ENCODE measurements at places on chromosomes 5 and 9.

DNA sequence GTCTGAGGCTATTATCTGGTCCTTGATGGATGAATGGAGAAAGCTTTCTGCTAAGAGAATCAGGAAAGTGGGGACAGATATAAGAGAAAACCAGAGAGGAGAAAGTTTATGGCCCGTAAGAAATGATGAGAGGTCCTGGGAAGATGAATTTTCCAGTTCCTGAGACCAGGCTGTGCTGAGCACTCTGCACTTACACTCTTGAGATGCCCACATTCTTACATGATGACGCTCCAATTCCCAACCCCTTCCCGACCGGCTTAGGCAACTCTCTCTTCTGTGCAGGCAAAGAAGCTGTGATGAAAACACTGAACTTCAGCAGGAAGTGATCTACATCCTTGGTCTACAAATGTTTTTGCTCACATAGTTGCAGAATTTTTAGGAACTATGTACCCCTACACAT is 417.0 kb downstream of the ARHGEF28 start:
- no peak for DNase-seq

DNA sequence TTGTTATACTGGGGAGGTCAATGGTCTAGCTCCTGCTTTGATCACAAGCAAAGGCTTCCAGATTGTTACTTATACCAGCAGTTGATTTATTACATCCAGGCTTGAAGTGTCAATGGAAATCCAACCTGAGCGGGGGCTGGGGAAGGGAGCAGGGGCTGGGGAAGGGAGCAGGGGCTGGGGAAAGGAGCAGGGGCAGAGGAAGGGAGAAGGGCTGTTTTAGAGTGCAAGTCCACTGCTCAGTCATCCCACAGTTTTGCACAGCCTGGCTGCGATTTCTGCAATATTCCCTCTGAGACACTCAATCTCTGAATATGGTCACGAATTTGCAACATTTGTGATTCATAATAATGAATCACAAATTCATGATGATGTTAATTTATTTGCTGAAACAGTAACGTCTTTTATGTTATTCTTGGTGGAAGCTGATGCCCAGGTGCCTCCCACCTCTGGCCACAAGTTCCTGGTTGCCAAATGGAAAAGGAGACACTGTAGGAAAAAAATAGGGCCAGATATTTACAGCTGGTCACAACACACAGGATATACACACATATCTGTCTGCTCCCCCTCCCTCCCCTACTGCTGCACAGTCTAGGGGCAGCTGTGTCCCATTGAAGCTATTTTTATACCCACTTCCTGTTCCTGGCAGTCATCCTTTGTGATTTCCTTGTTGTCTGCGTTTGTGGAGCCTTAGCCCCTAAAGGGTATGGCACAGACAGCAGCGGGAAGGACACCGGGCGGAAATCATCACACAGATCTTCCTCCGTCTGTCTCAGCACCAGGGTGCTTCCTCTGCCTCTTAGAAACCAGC is 325.1 kb downstream of the GADD45G start:
- DNase-seq: no peak

GRCh38 chr9:114155995-114156656 is 789 bp downstream of the COL27A1 start:
- no peak for DNase-seq

DNA sequence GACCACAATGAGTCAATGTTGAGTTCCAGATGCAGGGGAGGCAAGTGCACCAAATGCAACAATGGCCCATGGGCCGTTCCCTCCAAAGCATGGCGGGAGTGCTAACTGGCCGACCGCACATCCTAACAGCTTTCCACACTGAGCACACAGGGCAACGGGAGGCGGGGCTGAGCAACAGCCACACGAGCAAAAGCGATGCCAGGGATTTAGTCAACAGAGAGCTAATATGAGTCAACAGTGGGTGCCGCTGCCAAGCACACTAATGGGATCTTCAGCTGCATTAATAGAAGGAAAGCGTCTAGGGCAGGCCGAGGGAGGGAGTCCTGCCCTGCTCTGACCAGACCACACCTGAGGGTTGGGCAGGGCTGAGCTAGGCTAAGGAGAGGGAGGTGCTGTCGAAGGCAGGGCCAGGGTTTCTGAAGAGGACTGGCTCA is 4.6 kb downstream of the EPB41L4B start:
- DNase-seq: no peak

DNA sequence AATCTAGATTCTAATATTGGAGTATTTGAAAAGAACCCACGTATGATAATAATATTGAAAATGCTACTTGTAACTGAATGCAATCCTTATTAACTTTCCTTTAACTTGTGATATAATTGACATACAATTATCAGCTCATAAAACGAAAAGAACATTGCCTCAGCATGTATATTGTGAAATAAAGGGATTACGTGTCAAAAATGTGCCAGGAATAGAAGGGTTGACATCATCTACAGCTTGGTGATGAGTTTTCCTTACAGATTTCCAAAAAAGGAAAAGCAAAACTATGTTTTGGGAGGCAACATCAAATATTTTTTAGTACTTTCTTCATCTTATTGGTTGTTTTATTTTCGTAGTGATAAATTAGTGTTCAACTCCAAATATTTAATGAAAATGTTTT is 266.0 kb upstream of the PTGER4 start:
- no peak for DNase-seq

- DNase-seq: no peak
Observed at GRCh38 chr5:15183520-15183919, 311.9 kb upstream of the ANKH start.

DNA sequence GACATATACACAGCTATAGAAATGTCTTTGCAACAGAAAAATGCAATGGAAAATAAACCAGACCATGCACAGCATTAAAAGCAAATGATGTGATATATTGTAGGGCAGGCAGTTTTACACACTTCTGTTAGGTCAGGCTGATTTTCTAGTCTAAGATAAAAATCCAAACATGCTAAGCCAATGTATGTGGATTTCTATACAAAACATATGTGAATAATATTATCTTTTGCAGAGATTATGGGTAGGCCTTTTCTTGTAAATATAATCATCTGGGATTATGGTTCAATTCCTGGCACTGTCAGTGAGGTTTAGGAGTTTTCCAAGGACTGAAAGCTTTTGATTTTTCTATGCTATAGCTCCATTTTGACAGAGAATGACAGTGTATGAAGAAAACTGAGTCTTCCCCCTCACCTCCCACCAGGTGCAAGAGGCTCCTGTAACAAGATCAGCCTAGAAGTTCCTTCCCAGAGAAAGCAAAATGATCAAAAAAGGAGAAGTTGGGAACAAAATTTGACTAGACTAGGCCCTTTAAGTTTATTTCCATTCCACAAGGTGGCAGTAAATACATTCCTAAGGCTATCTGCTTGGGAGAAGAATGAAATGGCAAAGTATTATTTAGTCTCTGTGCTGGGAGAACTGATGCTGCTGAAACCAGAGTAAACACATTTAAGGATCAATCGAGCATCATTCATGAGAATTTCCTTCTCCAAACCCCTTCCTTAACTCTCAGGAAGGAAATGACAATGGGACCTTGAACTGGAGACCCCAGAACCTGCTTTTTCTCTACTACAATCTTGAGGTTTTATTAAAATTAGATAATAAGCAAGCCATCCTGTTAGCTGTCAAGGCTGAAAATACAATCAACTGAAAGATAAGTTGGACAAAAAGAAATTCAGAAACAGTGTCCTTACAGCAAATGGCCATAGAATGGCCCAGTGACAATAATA is 133.0 kb upstream of the TUT7 start:
- no peak for DNase-seq

- DNase-seq: no peak
Observed at GRCh38 chr5:67511911-67512310, 315.3 kb upstream of the CD180 start.

DNA sequence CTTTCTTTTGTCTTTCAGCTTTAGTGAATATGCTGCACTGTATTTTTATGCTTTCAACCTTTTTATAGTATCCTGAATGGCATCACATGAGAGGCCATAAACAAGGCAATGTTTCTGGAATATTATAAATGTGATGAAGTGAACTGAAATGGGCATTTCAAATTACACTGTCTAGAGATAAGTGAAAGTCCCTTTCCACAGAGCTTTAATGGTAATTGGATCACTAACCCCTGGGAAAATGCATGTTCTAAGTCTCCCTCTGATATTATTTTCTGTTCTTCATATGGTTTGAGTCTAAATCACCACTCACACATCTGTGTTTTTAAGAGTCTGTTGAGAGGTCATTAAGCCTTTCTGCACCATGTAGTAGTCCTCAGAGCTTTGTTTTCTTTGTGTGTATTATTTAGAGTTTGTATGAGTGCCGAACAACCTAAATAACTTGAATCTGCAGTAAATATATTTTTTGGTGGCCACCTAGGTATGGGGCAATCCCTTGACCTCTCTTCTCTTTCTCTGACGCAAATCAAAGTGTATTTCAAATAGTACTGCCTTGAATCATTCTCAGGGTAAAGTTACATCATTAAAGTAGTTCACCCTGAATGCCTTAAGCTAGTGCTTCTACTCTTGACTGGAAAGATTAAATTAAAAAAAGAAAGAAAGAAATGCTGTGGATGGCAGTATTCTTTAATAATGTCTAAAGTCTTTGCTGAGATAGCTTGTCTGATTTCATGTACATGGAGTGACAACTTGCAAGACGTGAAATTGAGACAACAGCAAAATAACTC is 1931.0 kb upstream of the CDH6 start:
- DNase-seq: no peak

DNA sequence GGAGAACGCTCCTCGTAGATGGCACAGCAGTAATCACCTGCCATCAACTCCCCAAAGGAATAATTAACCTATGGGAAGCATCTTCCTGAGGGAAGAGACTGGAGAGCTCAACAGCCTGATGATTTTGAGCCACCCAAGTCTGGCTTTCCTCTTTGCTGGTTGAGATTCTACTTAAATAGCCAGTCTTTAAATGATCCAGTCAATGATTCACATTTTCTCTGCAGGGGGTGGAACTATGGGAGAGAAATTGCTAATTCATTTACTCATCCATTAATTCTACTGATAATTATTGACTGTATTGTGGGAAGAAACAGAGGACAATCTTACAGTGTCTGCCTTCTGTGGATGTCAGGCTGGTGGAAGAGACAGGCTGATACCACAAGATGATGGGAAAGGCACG is 355.0 kb upstream of the PANK3 start:
- no peak for DNase-seq

DNA sequence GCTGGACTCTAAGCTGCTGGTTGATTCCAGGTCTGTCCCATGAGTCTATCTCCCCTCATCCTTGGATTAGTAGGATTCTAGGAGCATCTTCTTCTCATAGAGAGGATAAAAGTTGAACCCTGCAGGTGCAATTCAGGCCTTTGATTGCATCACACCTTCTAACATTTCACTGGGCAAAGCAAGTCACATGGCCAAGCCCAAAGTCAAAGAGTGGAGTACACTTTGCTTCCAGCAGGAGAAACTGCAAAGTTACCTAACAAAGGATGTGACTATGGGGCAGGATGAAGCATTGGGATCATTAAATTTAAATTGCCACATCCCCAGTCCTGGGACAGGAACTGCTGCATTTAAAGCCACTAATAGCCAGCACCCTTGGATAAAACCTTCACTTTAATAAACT is 51.0 kb upstream of the EGFLAM start:
- DNase-seq: no peak

- DNase-seq: no peak
Observed at GRCh38 chr5:95881833-95882232, 59.3 kb upstream of the GLRX start.

DNA sequence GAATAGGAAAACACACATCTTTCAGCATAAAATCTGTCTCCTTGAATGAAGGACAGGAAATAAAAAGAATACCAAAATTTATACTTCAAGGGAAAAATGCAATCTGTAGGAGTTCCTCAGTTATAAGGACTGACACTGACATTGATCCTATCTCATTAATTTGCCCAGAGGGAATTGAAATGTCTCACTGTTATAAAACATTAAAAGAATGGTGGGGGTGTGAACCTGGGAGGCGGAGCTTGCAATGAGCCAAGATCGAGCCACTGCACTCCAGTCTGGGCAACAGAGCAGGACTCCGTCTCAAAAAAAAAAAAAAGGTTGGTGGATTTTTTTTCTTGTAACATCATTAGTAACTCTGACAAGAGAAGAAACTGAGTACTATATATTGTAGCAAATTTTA is 60.8 kb downstream of the TTLL11 start:
- DNase-seq: no peak

GRCh38 chr5:90223756-90224155 is 185.8 kb downstream of the CETN3 start:
- no peak for DNase-seq

All from BJ (cell line).